DMS153 (cell line): ENCODE measurements at places on chromosomes 6 and 20.

DNA sequence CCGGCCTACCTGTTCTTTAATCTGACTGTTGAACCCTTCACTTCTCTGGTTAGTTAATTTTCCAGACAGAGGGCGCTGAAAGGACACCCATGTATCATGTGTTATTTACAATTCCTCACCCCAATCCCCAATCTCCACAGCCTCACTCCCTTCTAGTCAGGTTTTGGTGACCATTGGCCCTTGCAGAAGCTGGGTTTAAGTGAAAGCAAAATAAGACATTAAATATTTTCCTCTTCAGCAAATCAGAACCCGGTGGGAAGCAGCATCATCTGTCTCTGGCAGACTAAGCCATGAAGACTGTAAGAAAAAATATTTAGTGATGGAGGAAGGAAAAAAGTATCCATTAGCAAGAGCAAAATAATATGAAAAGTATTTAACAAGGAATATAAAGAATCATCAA, 9.4 kb upstream of the HLA-DQA1 start:
- DNase-seq: no peak

DNA sequence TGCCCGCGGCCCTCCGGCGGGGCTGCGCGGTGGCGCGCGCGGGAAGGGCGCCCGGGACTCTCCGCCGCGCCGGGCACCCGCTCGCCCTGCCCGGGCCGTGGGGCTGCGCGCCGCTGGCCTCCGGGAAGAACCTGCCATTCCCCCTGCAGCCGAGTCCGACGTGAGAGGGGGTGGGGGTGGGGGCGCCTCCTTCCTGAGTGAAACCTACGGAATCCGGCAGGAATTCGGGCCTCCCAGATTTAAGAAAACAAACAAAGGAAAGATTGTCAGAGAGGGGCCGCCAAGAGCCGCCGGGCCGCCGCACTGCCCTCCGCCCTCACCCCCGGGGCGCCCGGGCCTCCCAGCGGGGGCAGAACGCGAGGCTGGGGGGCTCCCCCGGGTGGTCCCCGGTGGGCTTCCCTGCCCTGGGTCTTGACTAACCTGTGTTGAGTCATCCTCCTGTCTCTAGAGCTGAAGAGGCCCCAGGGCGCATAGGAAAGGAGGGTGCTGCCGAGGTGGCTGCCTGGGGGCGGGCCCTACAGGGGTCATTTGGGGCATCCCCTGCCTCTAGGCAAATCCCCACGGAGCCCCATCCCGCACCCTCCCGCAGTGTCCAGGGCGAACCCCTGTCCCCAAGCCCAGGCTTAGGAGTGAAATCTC, 42.2 kb upstream of the FOXP4 start:
- DNase-seq: no peak

GRCh38 chr6:57262901-57263694, 41.0 kb upstream of the RAB23 start:
- DNase-seq: no peak

GRCh38 chr6:20038410-20039204, 173.7 kb downstream of the MBOAT1 start:
- no peak for DNase-seq

GRCh38 chr6:3336066-3336786, 77.5 kb downstream of the PSMG4 start:
- no peak for DNase-seq

GRCh38 chr6:168007592-168008338, 10.3 kb downstream of the KIF25 start:
- no peak for DNase-seq

GRCh38 chr20:49823152-49823847, 10.7 kb downstream of the SLC9A8 start:
- DNase-seq: no peak

- peak; percentile 19 for DNase-seq
These were observed 571 bp upstream of the PRPF6 start for GRCh38 chr20:63980317-63980805.

- no peak for DNase-seq
These were observed 278.1 kb downstream of the TPBG start for GRCh38 chr6:82641677-82642076.

DNA sequence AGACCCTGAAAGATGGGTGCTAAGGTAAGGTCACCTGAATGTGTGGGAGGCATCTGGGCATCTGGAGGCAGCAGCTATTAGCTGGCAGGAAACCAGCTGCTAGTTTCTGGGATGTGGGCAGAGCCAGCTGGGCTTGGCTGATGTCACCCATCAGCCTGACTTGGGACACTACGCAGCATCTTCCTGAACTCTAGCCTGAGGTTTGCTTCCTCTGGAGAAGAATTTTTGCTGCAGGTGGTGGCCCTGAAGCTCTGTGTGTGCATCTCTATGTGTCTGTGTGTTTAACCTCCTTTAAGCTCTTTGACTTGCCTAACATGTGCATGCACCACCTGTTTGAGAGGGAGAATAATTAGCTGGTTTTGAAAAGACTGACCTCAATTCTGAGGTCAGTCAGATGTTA, 465.1 kb upstream of the CHD6 start:
- DNase-seq: no peak

- DNase-seq: no peak
These were observed 34.1 kb downstream of the TAF4 start for GRCh38 chr20:62031462-62032092.

GRCh38 chr20:22836877-22837276, 198.2 kb upstream of the SSTR4 start:
- no peak for DNase-seq

- DNase-seq: no peak
These were observed 916.0 kb upstream of the EYS start for GRCh38 chr6:66623050-66623449.

- DNase-seq: no peak
These were observed 139.3 kb downstream of the MRPL14 start for GRCh38 chr6:43987838-43988439.

GRCh38 chr6:167565884-167566599, 241.2 kb downstream of the TTLL2 start:
- no peak for DNase-seq

DNA sequence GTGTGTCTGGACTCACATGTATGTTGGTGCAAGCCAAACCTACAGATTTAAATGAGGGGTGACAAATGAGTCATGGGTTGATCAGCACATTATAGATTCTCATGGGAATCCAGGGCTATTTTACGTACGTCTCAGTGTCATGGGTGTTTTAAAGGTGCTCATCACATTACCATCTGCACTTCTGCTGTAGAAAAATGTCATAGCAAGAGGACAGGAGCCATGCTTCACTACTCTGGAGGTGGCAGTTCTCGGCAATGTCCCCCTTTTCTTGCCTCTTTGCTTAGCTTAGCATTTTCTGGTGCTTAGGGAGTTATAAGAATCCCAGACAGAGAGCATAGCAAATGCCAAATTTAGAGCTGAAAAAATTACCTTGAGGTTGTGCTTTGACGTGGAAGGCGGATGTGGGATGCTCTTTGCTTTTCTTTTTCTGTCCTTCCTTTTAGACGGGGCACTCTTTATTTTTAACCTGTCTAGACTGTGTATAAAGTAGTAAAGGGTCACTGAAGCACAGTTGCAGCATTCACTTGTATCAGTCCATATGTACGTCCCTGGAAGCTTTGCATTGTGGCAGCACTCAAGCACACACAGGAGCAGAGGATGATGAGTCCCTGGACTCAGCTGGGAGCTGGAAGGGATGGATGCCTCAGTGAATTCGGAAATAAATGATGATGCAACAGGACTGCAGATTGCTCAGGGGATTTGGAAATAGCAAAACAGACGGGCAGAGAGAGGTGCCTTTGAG, 139.7 kb downstream of the SYNDIG1 start:
- no peak for DNase-seq

- DNase-seq: no peak
These were observed 42.8 kb upstream of the PCMTD2 start for GRCh38 chr20:64212755-64213154.

- no peak for DNase-seq
These were observed 842.1 kb upstream of the MANEA start for GRCh38 chr6:94735270-94735669.

DNA sequence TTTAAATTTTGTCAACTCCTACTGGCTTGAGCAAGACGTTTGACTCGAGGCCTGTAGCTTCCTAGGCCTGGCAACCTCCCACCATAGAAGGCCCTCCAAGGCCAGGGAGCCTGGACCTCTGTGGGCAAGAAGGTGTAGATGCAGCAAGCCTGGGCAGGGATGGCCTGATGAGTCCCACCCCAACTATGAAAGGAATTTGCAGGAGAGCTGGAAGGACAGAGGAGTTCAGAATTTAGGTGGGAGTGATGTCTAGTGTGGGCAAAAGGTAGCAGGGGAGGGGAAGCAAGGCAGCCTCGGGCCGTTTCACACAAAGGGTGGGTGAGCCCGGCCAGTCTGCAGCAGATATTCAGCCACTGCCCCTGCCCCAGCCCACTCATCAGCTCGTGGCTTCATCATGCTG, 245.2 kb downstream of the CDH26 start:
- DNase-seq: no peak

DNA sequence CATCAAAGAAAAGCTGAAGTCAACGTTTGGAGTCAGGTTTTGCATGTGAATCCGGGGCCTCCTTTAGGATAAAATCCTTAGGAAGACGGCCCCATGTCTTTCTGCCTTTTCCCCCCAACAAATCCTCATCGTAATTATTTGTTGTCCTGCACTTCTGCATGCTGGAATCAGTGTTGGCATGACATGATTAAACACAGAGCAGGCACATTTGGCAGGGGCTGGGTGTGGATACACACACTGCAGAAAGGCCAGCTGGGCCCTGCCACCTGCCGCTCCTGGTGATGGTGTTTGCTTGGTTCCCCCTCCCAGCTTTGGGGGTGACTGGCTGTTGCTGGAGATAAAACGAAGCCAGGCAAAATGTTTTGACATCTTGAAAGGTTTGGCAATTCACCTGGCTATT, 46.3 kb upstream of the FOXA2 start:
- DNase-seq: peak; percentile 71

DNA sequence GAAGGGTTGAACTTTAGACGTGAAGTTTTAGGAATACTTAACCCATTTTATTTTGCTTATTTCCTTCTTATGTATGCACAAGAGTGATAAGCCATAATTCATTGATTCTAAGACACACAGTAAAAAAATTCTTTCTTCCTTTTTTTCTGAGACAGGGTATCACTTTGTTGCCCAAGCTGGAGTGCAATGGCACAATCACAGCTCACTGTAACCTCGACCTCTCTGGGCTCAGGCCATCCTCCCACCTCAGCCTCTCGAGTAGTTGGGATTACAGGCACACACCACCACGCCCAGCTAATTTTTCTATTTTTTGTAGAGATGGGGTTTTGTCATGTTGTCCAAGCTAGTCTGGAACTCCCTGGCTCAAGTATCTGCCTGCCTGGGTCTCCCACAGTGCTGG, 116.6 kb upstream of the RNF24 start:
- DNase-seq: no peak

GRCh38 chr6:3159805-3160781, 2.7 kb upstream of the TUBB2A start:
- peak; percentile 83 for DNase-seq

DNA sequence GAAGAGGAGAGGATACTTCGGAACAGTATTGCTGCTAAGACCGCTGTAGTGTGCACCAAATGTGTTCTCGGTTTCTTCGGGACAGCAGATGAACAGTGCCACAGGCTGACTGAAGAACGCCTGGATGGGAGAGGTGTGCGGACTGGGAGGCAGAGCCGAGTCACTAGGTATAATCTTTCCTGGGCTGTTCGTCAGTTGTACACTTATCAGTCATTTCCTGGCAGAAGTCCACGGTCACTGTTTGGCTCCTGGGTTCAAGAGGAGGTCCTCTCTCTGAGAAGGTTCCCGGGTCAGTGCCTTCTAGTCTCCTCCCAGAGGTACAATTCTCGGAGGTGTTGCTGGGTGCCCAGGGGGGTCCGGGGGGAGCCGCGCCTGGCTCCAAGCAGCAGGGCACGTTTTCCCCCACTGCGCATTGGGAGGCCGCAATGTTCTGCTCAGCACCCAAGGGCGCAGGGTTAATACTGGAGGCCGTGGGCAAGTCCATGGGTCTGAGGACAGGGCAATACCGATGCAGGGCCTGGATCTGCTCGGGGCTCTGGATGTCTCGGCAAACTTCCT, 38.1 kb downstream of the GJA10 start:
- no peak for DNase-seq

DNA sequence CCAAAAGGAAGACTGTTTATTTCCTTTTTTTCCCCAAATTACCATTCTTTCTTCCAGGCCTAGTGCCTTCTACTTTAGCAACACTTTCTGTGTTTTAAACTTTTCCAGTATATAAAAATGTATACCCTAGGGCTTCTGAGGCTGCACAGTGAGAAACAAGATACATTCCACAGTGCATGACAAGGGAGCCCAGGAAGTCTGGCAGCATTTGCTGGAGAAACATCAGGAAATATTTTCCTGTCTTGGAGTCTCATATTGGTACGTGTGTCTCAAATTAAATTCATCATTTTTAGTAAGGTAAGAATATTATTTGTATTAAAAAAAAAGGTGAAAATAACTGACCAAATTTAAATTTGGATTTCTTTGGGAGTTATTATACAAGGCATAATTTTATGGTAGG, 662.6 kb downstream of the RFPL4B start:
- DNase-seq: no peak

DNA sequence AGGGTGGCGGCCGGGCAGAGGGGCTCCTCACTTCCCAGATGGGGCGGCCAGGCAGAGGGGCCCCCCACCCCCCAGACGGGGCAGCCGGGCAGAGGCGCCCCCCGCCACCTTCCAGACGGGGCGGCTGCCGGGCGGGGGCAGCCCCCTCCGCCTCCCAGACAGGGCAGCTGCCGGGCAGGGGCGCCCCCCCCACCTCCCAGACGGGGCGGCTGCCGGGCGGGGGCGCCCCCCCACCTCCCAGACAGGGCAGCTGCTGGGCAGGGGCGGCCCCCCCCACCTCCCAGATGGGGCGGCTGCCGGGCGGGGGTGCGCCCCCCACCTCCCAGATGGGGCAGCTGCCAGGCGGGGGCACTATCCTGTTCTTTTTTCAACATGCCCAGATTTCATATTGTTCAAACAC, 78.2 kb upstream of the DST start:
- no peak for DNase-seq

GRCh38 chr6:169230946-169231789, 22.5 kb downstream of the THBS2 start:
- DNase-seq: no peak

DNA sequence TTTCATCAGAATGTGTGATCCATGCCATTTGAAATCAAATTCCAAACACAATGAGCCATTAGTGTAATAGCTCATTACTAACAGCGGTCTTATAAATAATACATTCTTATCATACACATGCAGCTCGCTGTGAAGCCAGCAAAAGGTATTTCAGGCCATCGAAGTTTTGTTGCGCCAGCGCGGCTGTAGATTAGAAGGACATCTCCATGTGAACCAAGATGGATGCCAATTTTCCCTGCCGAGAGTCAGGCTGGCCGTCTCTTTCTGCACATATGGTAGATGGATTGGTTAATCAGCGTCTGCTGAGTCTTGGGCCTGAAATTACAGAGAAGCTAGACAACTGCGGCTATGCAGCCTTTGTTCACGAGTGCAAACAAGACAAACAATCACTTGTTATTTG, 44.1 kb downstream of the CFAP61 start:
- no peak for DNase-seq

DNA sequence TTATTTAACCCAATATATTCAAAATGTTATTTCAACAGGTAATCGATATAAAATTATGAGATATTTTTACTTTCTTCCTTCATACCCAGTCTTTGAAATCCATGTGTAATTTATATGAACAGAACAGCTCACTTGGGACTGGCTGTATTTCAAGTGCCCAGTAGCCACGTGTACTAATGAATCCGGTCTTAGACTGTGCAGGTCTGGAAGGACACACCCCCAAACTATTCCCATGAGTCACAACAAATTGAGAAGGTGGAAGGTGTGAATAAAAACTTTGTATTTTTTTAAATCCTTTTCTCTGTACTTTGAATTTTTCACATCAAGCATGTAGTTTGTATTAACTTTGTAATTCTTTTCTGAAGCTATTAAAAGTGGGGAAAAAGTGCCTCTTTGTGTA, 2.8 kb downstream of the UNC5CL start:
- DNase-seq: no peak
